ENCODE measurements at places on chromosomes 4 and X. TPM values are rescaled to one million over a fixed set of nuclear protein-coding genes. Genes with fewer than 3 reads are reported as not detected.

Gene EDA
- 1.5 TPM for total RNA-seq

Gene FGB
- total RNA-seq: not detected

Gene ARAP2
- total RNA-seq: 54.3 TPM

Gene TENT5D
- total RNA-seq: not detected

GRCh38 chrX:148681605-148682004 is 181.2 kb downstream of the AFF2 start:
- DNase-seq: no peak

DNA sequence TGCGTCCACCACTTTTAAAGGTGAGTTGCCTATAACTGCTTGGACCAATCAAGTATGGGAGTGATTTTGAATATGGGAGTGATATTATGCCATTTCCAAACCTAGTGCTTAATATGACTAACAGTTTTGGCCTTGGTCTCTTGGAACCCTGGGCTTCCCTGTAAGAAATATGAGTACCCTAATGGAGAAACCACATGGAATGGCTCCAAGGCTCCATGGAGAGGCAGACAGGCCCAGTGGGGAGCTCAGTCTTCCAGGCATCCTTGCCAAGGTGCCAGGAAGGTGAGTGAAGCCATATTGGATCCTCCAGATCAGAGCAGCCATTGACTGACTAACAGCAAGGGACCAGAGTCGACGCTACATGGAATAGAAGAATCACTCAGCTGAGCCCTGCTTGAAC is 53.2 kb downstream of the MAML3 start:
- no peak for DNase-seq

DNA sequence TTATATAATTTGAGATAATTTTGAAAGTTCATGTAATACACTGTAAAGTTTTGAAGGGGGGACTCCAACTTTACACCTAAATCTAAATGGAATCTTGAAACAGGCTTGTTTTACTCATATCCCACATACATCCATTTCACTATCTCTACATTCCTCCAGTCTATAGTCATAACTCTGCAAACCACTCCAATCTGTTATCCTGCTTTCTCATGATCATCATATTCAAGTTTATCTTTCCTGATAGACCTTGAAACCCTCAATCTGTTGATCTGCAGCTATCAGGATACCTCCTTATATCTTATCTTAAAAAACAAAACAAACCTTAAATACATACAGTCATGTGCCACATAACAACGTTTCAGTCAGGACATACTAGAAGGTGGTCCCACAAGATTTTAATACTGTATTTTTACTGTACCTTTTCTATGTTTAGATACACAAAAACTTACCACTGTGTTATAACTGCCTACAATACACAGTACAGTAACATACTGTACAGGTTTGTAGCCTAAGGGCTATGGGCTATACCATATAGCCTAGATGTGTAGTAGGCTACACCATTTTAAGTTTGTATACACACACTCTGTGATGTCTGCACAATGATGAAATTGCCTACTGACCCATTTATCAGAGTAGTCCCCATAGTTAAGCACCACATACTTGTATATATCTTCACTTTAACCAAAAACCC is 14.0 kb downstream of the CHIC2 start:
- no peak for DNase-seq

DNA sequence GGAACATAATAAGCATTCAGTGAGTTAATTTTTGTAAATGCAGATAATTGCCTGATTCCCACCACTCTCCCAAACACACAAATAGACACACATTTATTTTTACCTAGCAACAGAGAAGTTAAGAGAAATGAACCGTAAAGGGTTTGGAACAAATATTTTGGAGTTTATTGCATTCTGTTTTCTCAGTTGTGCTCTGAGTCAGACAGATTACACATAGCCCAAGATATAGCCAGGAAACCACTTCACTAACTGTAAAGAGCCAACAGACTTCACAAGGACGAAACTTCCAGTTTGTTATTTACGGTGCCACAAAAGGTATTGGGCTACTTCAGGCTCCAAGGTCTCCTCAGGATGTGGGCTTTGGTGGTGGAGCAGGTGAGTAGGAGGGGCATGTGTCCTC is 217.0 kb downstream of the BMPR1B start:
- DNase-seq: no peak

DNA sequence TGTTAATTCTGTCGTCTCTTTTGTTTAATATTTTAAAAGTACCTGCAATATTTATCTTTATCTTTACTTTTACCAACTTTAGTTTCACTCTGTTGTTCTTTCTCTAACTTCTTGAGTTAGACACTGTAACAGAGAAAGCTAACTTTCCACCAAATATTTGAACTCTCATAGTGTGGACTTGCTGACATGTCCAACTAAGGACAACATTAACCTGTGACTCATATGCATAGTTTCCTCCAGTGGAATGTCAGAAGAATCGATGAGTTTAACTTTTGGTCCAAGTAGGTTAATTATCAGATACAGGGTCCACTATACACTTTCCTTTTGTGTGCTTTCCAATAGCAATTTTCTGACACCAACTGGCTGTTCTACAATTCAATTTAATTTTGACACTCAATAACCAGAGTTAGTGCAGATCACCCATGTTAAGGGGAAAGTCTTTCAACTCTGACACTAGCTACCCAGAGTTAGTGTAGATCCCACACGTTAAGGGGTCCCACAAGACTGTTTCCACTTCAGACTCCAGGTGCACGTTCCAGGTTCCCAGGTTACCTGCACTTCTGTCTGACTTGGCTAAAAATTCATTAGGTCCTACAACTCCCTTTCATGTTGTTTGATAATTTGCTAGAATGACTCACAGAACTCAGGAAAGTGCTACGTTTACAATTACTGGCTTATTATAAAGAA is 559.0 kb upstream of the AMOT start:
- DNase-seq: no peak

GRCh38 chrX:108439426-108439942 is at the start of gene COL4A5:
Gene COL4A5 (plus strand): TSS chrX:108439838. CDS start chrX:108440126, 288 bp downstream.
- no peak for DNase-seq

GRCh38 chrX:46793386-46794143 is 34.6 kb upstream of the SLC9A7 start:
- no peak for DNase-seq

DNA sequence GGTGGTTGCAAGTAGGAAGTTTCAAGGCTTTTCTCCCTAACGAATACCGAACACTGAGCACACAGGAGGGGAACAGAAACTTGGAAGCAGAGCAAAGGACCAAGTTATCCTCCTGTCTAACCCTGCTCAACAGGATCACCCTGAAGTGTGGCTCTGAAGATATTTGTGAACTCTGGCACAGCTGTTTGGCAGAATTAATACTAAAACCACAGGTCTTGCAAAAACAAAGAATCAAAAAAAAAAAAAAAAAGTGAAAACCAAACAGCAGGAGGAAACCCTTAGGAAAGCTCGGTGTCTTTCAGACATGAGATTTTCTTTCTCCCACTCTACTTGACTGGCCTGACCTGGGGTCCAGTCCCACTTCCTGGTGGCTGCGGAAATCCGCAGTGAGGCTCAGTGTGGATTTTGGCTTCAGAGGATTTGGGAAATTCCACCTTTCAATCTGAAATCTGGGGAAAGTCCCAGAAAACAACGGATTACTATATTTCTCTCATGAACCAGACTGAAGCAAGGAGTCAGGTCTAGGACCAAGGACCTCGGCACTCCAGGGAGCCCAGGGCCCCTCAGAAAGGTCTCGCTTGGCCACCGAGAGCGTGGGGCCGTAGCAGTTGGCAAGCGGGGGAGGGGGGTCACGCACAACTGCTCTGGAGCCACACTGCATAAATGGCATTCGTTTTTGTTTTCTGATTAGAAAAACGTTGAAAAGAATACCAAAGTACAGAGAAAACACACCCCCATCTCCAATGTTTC is 867 bp downstream of the TIFA start:
- DNase-seq: no peak

DNA sequence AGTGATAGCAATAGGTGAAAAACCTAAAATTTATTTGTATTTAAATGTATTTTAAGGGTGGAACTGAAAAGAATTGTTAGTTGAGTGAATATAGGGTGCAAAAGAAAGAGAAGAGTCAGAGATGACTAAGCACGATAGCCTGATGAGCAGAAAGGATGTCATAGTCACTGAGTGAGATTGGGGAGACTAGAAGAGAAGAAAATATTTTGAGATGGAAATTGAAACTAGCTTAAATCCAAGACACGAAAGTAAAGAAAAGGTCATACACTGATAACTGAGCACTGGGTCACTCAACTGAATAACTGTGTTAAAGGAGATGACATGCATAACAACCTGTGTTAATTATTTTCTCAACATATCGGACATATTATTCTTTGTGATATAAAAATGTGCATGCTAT is 55.5 kb downstream of the SPANXN4 start:
- DNase-seq: no peak

DNA sequence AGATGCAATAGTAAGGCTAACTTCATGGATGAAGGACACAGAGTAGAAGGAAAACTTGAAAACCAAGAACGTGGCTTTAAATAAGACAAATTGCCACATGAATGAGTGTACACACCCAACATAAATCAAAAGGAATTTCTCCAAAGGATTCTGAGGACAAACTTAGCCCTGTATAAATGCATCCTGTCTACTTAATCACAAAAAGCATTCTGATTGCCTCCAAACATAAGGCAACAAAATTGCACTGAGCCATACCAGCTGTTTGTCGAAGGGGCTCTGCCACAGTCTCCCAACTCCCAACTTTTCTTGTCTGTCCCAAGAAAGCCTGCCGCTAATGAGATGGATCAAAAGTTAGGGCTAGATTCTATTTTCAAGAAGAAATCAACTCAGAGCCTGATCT is 194.3 kb downstream of the SOWAHB start:
- DNase-seq: no peak

DNA sequence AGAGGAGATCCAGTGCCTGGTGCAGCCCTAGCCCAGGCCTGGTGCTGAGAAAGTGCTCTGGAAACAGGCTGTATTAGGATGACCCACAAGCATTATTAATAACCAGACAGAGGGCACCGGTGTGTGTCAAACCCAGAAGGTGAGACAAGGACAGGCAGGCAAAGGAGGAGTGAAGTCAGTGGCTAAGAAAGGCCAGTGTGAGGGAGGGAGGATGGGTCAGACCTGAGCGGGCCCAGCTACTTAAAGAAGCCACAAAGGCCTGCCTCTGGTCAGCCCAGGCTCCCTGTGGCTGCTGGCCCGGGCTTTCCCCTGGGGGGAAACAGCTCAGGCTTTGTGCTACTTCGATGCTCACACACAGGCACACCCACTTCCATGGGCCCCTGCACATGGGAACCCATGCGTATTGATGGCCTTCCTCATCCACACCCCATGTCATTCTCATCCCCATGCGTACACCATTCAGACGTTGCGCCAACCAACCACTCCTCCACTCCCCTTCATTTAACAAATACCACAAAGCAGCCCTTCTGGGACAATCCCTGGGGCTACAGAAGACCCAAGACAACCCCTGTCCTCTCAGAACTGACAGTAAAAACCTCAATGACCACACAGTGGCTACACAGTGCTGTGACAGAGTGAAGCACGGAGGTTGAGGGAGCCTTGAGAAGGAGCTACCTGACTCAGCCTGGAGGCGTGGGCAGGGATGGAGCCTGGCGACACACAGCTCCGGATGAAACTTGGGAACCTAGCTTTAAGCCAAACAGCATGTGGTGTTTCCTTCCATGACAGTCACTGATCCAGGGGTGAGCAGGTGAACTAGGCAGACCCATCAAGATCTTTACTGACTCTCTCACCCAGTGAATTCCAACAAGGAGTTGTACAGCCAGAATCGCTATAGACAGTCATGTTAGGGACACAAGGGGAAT is 24.9 kb upstream of the MTM1 start:
- no peak for DNase-seq

DNA sequence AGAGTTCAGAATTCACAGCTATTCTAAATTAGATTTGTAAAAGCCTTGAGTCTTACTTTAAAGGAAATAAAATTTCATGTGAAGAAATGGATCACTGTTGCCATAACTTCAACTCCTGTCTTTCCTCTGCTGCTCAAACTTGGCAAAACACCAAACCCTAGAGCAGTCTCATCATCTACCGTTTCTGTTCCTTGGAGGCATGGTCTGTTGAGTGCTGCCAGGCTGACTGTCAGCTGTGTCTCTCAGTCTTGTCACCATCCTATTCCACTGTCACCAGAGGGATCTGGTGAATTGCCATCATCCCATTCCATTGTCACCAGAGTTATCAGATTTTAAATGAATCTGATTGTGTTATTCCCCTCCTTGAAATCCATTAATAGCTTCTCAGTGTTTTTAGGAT is 55.6 kb downstream of the STIM2 start:
- DNase-seq: no peak

DNA sequence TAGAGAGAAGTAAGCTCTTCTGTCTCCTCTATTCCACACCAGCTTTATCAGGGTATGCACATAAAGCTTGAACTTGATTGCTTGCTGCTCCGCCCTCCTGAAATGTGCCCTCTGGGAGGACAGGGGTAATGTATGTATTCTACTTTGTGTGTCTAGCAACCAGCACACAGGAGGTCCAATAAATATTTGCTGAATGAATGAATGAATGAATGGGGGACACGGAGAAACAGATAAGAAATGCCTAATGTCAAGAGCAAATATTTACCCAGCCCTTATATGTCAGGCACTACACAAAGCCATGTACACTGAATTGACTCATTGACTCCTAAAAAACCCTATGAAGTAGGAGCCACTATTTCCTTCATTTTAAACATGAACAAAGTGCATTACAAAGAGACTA is 2.3 kb upstream of the MSL3 start:
- DNase-seq: no peak

DNA sequence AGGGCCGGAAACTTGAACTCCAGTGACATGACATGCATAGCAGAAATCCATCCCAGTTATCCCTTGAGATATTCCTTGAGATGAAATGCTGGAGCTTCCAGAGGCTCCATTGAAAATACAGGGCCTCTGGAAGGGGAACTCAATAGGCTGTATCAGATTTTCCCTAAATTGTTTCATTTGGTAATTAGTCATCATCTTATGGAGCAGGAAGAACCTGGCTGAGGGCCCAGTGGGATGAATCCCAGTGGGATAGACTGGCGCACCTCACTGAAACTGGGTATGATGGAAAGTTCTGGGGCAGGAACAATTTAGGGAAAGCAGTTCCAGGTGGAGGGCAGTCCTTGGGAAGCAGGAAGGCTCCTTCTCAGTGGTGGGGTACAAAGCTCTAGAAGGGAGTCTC is 307.8 kb upstream of the DIPK2B start:
- DNase-seq: no peak

DNA sequence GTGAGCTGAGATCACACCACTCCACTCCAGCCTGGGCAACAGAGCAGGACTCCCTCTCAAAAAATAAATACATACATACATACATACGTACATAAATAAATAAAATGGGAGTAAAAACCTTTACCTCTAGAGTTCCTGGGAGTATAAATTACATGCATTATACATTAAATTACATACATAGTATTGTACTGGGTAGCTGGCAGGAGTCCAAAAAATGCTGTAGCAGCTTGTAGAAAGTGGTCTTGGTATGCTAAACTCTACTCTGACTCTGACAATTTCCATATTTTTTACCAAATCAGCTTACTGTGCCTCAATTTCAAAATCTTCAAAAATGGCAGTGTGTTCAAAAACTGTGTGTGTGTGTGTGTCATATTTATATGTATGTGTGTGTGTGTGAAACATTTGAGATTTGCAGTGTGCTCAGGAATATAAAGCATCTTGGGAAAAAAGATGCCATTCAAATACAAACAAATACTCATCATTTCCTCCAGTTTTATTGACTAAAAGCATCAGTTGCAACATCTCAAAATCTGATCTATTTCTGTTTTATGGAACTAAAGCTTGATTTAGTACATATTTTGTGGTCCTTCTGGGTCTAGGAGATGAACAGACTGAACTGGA is 171.7 kb downstream of the SHROOM3 start:
- no peak for DNase-seq

- DNase-seq: no peak
Observed at GRCh38 chrX:71664889-71665491, 2.4 kb upstream of the LOC101059915 start.
